ENCODE measurements at places on chromosomes 12 and 14.

- DNase-seq, result no peak
These were observed 326.7 kb downstream of the ADGRD1 start for GRCh38 chr12:131280426-131280825.

GRCh38 chr14:45247427-45247826, 5.6 kb downstream of the MIS18BP1 start:
- no peak for DNase-seq

DNA sequence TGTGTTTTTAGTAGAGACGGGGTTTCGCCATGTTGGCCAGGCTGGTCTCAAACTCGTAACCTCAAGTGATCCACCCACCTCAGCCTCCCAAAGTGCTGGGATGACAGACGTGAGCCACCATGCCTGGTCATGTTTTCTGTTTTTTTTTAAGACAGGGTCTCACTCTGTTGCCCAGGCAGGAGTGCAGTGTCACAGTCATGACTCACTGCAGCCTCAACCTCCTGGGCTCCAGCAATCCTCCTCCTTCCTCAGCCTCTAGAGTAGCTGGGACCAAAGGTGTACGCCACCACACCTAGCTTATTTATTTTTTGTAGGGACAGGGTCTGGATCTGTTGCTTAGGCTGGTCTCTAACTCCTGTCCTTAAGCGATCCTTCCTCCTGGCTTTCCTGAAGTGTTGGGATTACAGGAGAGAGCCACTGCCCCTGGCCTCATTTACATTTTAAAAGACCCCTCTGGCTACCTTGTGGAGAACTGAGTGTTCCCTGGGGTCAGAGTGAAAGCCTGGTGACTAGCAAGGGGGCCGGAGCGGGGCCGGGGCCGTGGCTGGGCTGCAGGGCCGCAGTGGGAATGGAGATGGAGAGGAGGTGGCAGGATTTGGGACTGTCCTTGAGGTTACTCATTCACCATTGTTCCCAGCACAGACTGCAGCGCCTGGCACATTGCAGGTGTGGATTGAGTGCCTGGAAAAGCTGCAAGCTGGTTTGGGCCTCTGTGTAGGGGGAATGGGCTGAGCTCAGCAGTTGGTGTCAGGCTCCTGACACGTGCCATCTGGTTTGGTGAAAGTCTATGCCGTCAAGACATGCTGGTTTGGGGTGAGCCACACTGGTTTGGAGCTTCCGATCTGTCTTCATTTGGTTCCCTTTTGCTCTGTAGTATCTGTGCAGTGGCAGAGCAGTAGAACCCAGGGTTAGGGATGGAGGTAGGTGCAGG, 18.1 kb downstream of the KMT5A start:
- no peak for DNase-seq

- DNase-seq, result no peak
These were observed 31.0 kb upstream of the GALNT9 start for GRCh38 chr12:132360410-132360809.

GRCh38 chr12:114682106-114682784, 1.7 kb downstream of the TBX3 start:
- no peak for DNase-seq

DNA sequence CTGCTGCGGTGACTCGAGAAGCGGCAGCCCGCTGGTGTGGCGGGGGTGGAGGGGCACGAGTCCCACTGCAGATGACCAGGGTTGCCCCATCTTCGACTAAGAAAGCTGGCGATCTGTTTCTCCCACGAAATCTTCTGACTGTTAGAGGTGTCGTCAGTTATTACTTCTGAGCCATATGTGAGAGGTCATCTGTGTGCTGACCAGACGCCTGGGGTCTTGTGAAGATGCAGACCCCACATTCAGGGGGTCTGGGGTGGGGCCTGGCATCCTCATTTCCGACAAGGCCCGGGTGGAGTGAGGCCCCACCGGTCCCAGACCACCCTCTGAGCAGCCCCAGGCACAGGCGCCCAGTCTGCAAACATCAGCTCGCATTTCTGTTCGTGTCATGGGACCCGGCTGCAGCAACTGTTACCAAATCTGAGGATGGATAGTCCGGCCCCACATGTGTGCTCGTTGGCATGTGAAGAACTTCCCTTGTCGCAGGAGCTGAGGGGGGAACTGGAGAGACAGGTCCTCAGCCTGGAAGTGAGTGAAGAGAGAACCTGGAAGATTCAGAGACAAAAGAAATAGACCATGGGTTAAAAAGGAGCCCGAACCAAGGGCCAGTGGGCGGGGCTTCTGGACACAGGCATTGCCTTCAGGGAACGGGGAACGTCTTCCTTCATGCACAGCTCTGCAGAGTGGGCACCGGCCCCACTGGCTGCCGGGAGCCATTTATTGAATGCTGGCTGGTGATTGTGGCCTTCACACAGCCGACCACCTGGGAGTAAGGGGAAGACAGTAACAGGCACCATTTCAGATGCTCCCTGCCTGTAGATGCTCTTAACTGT, 135.2 kb downstream of the ADGRD1 start:
- DNase-seq, result no peak

GRCh38 chr12:124768452-124769162, 95.1 kb downstream of the SCARB1 start:
- DNase-seq, result no peak

DNA sequence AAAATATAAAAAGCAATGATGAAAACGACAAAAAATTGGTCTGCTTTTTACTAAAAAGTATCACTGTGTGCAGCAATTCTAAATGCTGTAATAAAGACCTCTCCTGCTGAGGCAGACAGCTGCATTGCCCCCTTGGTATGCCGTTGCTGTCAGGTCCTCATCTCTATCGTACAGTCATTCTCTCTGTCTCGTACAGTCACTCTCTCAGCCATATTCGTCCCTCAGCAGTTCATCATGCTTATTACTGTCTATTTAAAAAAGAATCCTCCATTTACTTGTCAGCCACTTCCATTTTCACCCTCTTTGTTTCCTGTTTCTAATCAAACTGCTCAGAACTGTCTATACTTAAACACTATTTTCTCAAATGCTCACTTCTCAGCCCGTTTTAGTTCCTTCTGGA, 123.6 kb downstream of the DIP2B start:
- no peak for DNase-seq

- no peak for DNase-seq
These were observed 994.7 kb downstream of the VRK1 start for GRCh38 chr14:97791906-97792305.

- no peak for DNase-seq
These were observed 465.8 kb downstream of the CCER1 start for GRCh38 chr12:90489141-90489540.

GRCh38 chr12:118999107-118999506, 17.8 kb downstream of the SRRM4 start:
- DNase-seq, result no peak

- no peak for DNase-seq
These were observed 446 bp upstream of the ZNF641 start for GRCh38 chr12:48351022-48351708.

- no peak for DNase-seq
These were observed 68.5 kb downstream of the RASSF3 start for GRCh38 chr12:64678835-64679234.

DNA sequence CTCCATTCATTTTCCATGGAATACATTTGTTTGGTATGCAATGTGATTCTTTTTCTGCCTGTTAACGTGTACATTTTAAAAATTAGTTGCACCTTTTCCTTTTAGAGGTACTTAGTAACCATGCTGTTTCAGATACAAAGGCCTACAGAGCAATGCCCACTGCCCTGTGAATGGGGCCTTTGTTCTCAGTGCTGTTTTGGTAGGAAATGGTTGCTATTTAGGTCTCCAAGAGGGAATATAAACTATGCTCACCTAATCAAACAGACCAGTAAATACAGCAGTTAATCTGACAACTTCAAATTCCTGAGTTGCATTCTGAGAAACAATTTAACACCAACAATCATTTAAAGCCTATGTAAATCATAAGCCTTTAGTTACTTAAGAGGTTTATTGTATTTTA, 188.7 kb downstream of the BCAT1 start:
- no peak for DNase-seq

DNA sequence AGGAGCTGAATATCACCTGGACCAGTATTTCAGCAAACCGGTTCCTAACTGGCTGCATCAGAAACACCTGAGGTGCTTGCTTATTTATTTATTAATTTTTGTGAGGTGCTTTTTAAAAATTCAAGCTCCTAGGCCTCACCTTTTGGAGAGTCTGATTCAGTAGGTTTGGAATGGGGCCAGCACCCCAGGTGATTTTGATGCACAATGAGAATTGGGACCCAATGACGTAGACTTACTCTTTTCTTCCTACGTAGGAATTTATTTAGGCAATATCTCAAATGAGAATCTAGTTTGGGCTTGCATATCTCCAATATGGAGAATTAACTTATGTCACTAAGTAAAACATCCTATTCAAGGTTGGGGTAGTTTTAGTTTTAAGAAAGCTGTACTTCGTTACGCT, 7.3 kb downstream of the YEATS4 start:
- no peak for DNase-seq

GRCh38 chr12:43206396-43206795, 345.6 kb downstream of the ADAMTS20 start:
- DNase-seq, result no peak

DNA sequence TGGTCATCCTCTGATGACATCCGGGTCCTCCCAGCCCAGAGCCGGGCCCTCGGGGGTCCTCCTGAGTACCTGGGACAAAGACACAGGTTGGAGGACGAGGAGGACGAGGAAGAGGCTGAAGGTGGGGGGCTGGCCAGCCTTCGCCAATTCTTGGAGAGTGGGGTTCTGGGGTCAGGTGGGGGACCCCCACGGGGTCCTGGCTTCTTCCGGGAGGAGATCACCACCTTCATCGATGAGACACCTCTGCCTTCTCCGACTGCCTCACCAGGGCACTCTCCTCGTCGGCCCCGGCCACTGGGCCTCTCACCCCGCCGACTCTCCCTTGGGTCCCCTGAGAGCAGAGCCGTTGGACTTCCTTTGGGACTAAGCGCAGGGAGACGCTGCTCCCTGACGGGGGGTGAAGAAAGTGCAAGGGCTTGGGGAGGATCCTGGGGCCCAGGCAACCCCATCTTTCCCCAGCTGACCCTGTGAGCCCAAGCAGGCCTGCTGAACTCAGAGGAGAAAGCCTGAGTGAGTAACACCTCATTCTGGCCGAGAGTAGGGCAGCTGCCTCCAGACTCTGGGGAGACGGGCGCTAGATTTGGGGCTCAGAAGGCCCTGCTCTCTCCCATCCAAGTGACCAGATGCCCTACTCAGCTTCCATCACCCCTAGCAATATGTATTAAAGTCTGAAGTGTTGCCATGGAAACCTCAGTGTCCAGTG, 1.3 kb upstream of the P3H3 start:
- DNase-seq, result no peak

- DNase-seq, result no peak
These were observed 237.4 kb downstream of the CHST11 start for GRCh38 chr12:104694161-104694560.

GRCh38 chr14:90554341-90554740, 157.5 kb downstream of the CALM1 start:
- DNase-seq, result no peak

DNA sequence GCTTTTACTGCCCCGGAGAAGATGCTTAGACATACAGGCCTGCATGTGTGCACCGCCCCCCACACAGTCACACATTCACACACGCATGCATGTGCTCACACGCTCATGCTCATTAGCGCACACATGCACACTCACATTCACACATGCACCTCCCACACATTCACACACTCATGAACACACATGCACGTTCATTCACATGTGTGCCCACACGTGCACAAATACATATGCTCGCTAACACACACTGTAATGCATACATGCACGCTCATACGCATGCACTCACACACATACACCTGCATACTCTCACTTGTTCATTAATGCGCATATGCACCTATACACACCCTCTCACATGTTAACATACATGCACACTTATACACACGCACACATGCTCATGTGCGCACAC, 21.9 kb downstream of the TMEM132C start:
- no peak for DNase-seq

- DNase-seq, result no peak
These were observed 18.9 kb downstream of the SDS start for GRCh38 chr12:113384778-113385177.

DNA sequence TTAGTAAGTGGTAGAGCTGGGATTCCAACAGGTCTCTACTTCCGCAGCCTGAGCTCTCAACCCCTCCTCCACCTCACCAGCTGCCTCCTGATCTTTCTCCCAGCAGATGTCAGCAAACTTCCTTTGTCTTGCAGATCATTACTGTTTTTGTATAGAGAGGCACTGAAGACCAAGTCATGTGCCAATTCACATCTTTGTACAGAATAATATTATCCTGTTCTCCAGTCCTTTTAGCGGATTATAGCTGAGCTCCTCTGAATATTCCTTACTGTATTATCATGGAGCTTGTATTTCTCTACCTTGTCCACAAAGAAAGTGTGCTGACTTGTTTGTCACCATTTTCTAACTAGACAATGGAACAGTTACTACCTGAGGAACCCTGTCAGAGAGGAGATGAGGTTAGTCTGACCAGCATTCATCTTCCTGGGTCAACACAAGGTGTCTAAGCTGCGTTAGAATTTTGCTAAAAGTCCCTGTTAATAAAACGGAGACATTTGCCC, 142.3 kb upstream of the ARHGAP5 start:
- DNase-seq, result no peak

DNA sequence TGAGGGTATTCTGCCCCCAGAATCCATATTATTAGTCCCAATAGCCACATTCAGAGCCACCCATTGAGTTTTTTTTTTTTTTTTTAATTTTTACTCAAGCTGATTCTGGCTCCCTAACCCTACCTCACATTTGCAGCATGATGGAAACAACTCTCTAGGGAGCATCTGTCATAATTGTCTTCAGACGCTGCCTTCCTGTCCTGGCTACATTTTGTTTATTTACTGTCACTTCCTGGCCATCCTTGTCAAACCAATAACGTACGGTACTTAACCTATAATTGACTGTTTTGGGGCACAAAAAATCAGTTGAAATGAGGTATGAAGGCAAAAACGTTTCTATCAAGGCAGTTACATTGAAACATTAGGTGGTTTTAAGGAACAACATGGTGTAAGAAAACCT, 2.1 kb downstream of the GLIPR1 start:
- no peak for DNase-seq

GRCh38 chr14:20750194-20750593, 4.5 kb downstream of the EDDM3A start:
- no peak for DNase-seq

DNA sequence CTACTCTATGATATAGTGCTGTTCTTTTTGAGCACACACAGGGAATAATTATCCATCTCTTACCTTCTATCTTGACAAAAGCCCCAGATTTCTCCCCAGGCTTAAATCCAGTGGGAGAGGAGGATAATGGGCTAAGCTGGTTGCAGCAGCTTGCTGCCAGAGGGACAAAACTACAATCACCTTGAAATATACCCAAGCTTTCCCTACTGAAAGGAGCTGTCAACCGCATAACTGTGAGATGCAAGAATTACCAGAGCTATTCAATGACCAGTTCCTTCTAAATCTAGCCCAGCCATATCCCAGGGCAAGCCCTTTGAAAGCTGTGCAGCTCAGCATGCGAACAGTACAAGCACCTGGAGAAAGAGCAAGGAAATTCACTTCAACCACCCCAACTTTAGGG, 943 bp upstream of the MGAT4C start:
- no peak for DNase-seq

- DNase-seq, result no peak
These were observed 1010.5 kb upstream of the NOVA1 start for GRCh38 chr14:27608377-27608776.
